ENCODE measurements at places on chromosomes 6 and 20.

DNA sequence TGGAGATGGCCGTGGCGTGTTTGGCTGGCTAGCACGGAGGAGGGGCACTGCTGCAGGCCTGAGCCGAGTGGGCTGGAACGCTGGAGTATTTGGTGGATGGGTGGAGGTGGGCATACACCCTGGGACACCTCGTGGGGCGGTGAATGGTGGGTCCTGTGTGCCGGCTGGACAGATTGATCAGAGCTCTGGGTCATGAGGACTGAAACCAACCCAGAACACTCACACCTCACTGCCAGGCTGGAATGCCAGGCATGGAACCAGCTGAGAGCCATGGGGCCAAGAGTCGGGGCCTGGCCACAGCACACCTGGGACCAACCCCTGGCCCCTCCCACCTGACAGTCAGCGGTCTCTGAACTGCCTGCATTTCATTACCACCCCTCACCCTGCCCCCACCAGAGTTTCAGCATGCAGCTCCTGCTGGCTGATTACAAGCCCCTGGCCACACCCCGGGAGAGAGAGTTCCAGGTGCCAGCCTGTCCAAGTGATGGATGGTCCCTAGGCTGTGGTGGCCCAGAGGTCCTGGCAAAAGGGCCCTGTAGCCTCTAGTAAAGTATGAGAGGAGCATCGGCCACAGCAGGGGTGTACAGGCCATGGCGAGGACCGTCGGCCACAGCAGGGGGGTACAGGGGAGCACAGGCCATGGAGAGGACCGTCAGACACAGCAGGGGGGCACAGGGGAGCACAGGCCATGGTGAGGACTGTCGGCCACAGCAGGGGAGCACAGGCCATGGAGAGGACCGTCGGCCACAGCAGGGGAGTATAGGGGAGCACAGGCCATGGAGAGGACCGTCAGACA is 3.3 kb downstream of the NPBWR2 start:
- DNase-seq: no peak

- no peak for DNase-seq
Measured at GRCh38 chr6:34580707-34581560, 24.8 kb upstream of the SPDEF start.

- no peak for DNase-seq
Measured at GRCh38 chr6:157927011-157927410, 54.7 kb upstream of the SYNJ2 start.

GRCh38 chr6:129603741-129604140 is 106.2 kb downstream of the ARHGAP18 start:
- no peak for DNase-seq

GRCh38 chr6:151005896-151006632 is 140.6 kb downstream of the MTHFD1L start:
- no peak for DNase-seq

DNA sequence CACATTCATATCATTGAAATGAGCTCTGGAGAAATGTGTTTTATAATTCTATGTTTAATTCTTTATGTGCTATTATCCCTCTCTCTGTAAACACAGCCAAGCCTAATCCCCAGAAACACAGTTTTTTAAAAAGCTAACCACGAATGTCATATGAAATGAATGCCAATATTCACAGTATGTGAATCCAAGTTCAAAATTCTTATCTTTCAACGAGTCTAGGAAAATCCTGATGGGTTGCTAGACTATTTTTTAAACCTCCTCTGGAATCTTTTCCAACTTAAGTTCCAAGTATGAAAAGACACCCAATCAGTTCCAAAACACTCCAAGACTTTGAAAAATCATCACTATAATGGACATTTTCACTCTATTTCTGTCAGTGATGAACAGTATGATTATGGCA is 689.3 kb downstream of the HACE1 start:
- DNase-seq: no peak

DNA sequence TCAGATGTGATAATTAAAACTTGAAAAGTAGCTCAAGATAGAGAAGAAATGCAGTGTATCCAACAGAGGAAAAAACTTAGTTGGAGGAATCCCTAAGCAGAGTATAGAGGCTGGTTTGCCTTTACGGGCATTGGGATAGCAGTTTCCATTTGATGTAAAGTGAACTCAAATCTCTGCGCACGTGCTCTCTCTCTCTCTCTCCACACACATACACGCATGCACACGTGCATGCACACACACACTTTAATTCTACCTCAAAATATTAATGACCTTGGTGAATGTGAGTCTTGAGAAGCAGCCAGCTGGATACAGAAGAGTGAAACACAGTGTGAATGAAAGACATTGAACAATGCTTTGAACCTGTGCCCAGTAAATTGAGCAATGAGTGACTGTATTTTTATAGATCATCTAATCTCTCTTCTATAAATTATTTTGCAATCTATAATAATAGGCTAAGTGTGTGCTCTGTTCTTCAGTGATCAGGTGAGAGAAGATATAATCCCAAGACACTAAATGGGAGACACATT is 247.7 kb upstream of the FAM83B start:
- no peak for DNase-seq

- DNase-seq: no peak
Measured at GRCh38 chr6:76162811-76163210, 90.3 kb upstream of the IMPG1 start.

DNA sequence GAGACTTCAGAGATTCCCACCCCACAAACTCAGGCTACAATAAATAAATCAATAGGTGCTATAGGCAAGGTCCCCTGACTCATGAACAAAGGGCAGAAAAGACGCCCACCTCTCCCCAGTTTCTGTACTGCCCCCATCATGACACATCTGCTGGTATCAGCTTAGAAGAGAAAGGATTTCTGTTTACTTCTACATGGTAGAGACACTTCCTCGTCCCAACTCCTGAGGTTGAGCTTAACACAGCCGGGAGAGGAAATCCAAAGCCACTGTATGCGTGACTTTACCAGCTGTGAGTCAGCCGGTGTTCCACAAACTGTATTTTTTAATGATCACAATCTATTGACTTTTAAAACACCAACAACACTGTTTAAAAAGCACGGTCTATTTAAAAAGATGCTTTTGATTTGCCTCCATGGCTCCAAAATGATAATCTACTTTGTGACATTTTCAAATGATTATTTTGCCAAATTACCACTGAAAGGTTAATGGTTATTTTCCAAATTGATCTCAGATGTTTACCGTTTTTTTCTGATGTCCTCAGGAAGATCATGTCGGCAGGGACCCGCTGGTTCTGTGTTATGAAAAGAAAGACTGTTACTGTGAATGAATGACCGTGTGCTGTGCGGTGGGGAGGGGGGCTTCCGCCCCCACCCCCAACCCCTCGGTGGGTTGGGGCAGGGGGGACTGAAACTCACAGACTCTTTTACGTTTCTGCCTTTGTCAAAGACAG is 72.5 kb downstream of the ATP9A start:
- no peak for DNase-seq

All from NCI-H1105 treated with DMSO at 0.1 percent for 48 hours (cell line).